ENCODE measurements at places on chromosomes 5 and 9.

GRCh38 chr5:173878224-173878967 lies 9.8 kb upstream of the CPEB4 start:
- DNase-seq = no peak

GRCh38 chr5:176824604-176825003 lies 14.2 kb downstream of the UNC5A start:
- DNase-seq = no peak

DNA sequence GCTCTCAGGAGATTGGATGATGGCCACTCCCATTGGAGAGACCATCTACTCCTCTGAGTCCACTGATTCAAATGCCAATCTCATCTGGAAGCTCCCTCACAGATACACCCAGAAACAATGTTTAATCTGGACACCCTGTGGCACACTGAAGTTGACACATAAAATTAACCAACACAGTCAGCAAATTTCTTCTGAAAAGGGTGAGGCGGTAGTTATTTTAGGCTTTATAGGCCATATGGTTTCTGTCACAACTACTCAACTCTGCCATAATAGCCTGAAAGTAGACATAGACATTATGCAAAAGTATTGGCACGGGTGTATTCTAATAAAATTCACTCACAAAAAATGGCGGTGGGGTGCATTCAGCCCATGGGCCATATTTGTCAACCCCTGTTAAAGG lies 244.5 kb upstream of the VLDLR start:
- DNase-seq = no peak

DNA sequence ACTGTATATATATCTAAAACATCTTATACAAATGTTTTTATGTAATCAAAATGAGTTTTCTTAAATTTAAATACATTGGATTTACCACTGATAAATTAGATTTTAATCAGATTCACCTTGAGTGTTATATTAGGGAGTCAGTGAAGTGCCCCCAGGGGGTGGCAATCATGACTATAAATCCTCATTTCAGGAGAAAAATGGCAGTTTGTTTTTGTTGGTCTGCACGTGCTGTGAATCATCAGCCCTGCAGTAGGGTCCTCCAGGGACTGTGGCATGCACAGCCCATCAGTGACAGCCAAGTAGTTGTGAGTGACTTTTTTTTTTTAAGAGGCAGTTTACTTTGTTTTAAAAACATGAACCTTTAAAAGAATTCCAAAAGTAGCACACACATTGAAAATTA lies 65.2 kb downstream of the ZSWIM6 start:
- no peak for DNase-seq

- no peak for DNase-seq
Measured at GRCh38 chr9:131738293-131739132, 1.4 kb downstream of the RAPGEF1 start.

- no peak for DNase-seq
Measured at GRCh38 chr9:85001925-85002324, 332.4 kb downstream of the NTRK2 start.

DNA sequence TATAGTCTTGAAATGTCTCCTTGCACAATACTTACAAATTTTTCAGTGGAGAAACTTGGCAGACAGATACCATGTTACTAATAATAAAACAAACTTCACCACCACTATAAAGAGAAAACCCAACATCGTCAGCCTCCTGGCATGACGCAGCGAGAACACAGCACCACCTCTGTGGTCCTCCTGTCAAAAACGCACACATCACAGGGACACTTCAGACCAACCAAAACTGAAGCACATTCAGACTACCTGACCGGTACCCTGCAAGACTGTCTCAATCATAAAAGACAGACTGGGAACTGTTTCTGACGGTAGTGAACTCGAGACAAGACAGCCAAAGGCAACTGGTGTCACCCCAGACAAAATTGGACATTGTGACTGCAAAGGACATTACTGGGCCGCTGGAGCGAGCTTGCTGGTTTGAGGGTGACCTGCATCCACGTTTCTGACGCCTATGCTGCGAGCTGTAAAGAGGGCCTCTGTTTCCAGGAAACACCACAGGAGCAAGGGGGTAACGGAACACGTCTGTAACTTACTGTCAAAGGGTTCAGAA lies 34.4 kb downstream of the NSUN2 start:
- DNase-seq = no peak

DNA sequence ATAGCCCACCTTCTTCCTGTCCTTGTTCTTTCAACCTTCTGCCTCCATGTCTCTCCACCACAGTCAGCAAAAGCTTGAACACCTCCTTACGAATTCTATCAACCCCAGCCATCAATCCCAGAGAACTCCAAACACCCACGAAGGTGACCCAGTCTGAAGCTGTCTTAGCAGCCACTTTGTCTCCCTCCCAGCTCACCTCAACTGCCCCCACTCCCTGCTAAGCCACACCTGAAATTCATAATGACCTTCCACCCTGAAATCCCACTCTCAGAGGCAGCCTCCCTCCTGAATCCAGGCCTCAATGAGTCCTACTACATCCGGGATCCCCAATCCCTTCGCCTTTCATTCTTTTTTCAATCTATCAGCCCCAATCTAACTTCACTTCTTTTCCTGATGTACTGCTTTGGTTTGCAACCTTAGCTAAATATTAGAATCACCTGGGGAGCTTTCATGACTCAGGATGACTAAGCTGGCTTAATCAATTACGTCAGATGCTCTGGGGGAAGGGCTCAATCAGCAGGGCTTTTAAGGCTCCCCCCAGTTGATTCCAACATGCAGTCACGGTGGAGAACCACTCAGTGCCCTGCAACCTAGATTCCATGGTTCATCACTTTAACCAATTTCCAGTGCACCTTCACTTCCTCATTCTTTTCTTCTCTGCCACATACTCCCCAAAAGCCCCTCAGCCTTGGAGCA lies 32.2 kb downstream of the BHMT start:
- DNase-seq = no peak
